ENCODE measurements at places on chromosomes 12 and 14.

DNA sequence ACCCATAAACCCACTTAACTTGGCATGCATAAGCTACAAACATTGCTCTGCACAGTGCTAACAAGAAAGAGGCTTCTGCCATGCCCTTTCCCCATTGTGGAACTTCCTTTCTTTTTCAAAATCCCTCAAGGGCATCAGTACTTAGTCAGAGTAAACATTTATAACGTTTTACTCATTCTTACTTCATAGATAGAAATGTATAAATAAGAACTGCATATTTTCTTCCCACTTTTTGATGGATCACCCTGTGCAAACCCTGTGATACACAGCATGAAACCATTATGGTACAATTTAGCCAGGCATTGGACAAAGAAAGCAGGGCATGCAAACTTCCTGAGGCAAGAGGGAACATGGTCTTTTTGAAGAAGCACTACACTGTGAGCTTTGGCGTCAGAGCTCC lies 113.8 kb upstream of the FOXG1 start:
- no peak for DNase-seq

DNA sequence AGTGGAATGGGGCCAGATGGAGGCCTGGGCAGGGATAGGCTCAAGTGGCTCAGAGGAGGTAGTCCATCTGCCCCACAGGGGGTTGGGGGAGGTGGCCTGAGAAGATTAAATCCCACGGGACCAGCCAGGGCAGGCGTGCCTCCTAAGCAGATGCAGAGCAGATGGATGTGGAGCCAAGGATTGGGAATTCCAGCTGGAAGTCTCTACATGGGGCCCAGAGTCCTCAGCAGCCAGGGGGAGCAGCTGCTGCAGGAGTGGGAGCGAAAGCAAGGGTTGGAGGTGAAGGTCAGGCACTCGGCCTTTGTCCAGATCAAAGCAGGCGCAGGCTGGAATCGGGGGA lies 42.4 kb upstream of the VRK1 start:
- DNase-seq = no peak

- no peak for DNase-seq
Observed at GRCh38 chr14:94961386-94962165, 191.7 kb upstream of the GSC start.

DNA sequence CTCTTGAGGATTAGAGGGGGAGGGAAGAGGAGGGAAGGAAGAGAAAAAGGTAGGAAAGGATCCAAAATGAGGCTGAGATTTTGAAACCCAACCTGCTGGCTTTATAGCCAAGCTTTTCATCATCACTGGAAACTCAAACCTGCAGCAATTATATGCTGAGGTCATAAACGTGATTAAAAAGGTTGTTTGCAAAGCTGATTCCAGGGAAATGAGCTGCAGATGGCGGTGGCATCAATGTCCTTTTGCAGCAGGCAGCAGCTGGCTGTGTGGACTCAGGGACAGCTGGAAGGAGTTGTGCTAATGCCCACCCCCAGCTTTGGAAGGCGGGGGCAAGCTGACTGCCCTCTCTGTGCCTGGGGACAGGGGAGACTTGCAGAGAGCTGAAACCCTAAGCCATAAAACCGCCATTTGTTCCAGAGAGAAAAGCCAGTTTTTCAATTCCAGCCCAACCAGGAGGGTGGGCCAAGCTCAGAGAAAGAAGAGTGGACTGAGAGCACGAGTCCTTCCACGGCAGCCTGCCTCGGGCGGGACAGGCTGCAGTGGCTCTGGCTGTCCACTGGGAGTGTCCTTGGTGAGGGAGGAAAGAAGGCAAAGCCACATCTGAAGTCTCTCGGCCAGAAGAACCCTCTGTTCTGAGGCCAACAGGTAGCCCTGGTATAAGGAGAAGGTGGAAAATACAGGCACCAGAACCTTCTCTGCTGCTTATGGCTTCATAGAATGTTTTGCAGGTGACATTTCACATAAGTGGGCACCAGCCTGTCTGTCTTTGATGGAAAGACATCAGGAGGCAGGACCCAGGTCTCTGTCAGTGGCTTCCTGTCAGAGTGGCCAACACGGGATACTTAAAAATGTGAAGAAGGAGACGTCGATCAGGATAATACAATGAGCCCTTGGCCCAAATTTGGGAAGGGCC lies 90.7 kb downstream of the SINHCAF start:
- no peak for DNase-seq

DNA sequence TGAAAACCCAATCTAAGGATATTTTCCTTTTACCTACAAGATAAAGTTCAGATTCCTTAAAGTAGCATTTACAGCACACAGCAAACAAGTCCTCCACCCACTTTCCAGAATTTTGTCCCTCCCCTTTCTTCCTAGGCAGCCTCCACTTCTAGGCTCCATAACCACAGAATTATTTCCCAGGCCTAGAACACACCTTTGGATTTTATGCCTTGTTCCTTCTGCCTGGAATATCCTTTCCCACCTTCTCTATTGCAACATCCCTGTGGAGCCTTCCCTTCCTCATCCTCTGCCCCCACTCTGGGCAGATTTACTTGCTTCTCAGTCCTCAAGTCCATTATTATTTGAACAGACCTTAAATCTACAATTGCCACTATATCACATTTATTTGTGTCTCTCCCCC lies 2.1 kb upstream of the TSPAN8 start:
- no peak for DNase-seq

DNA sequence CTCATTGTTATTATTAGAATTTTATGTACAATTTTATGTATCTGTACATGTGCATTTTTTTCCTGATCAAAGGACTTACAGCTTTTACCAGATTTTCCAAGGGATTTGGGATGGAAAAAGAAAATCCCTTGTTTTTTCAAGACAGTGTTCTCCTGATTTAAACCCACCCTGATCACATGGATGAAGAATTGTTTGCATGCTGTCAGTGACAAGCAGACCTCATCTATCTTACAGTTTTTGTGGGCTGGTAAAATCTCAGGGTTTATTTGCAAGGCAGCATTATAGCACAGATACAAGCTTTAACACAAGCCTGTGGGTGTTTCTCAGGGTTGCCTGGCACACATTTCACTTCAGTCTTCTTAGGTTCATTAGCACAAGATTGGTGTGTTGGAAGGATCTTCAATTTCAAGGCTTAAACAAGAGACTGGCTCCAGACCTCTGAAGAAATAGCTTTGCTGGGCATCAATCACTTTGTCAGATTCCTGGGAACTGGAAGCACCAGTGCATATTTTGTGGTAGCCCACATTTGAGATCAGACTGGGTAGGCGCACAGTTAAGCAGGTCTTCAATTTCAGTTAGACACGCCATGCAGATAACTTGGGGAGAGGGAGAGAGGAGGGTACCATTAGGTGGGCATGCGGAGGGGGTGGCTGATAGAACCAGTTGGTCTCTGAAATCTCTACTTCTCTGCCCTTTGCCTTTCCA lies 118.0 kb downstream of the TBX5 start:
- DNase-seq = no peak

GRCh38 chr12:103470664-103471063 lies 25.1 kb downstream of the C12orf42 start:
- DNase-seq = no peak

- no peak for DNase-seq
Observed at GRCh38 chr14:105486163-105486973, at the start of gene CRIP1. CRIP1 (plus strand) TSS chr14:105486886; CDS start chr14:105487260, 374 bp downstream.

DNA sequence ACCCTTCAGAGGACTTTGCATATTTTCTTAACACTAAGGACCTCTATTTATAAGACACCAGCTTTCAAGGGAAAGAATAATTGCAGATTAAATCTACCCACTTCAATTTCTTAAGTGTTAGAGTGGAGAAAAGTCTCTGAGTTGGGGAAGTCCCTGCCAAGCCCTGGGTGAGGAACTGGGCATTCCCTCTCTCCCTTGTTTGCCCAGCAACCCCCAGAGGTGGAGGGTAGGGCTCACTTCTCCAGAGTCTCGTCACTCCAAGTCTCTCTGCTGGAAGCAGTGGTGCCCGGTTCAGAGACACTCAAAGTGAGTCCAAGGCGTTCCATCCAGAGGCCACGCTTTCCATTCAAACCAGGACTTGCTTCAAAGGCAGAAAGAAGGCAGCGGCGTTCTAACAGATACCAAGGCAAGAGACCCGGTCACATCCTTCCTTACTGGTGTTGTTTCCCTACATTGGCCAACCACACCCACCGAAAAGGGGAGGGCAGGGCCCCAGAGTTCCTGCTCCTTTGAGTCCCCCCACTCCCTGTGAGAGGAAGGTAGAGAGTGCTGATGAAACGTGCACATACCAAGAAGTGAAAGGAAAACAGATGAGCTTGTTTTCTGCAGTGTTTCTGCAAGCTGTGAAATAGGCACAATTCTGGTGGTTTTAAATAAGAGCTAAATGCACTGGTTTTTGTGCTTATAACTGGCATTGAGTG lies 6.1 kb upstream of the BDKRB2 start:
- DNase-seq = no peak

- DNase-seq = no peak
Observed at GRCh38 chr14:30210630-30211029, 283.0 kb upstream of the PRKD1 start.

GRCh38 chr12:132379996-132380395 lies 50.6 kb upstream of the GALNT9 start:
- no peak for DNase-seq

DNA sequence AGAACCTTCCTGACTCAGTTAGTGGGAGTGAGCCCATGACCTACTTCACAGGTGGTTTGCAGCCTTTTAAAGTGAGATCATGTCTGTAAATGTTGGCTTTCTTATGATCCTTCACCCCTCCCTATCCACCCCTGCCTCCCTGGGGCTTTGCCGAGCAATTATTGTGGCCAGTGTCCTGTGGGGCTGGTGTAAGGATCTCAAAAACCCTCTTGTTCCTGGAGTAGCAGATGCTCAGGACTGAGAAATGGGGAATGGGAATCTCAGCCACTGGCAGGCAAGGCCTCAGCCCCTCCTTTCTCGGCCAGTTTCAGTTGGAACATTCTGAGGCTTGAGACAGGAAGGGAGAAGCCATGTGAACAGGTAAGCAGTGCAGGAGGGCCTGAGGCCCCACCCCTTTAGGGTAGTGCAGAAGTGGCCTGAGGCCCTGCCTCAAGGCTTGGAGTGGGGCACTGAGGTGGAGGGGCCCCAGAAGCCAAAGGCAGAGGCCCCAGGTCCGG lies 53.8 kb downstream of the PLEKHG3 start:
- DNase-seq = no peak

- DNase-seq = no peak
Observed at GRCh38 chr14:85241022-85241855, 288.7 kb upstream of the FLRT2 start.

DNA sequence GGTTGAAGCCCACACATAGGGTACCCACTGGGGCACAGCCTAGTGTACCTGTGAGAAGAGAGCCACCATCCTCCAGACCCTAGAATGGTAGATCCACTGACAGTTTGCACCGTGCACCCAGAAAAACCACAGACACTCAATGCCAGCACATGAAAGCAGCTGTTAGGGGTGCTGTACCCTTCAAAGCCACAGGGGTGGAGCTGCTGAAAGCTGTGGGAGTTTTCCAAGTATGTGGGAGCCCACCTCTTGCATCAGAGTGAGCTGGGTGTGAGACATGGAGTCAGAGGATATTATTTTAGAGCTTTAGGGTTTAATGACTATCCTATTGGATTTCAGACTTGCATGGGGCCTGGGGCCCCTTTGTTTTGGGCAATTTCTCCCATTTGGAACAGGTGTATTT lies 30.5 kb downstream of the TSPAN19 start:
- DNase-seq = no peak

GRCh38 chr12:132543298-132544079 lies 53.5 kb downstream of the FBRSL1 start:
- no peak for DNase-seq

DNA sequence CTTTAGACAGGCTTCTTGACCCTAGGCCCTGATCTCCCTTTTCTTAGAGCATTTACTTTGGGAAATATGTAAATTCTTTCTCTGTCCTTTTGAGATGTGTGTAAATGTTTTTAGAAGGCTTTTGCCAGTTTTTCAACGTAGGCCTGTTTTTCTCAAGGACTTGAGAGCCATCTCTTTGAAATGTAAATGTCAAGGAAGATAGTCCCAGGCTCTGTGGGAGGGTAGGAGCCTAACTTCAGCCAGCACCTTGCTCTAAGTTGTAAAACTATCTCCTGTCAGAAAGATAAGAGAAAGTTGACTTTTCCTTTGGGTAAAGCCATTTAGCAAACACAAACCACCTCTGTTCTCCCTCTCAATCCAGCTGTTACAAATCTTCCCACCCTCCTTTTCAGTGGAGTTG lies 219.8 kb downstream of the RPS29 start:
- DNase-seq = no peak

GRCh38 chr12:120290609-120291305 lies 946 bp downstream of the RNU4-2 start:
- DNase-seq = peak; percentile 63

GRCh38 chr12:63294327-63294632 lies 143.3 kb upstream of the AVPR1A start:
- DNase-seq = no peak

DNA sequence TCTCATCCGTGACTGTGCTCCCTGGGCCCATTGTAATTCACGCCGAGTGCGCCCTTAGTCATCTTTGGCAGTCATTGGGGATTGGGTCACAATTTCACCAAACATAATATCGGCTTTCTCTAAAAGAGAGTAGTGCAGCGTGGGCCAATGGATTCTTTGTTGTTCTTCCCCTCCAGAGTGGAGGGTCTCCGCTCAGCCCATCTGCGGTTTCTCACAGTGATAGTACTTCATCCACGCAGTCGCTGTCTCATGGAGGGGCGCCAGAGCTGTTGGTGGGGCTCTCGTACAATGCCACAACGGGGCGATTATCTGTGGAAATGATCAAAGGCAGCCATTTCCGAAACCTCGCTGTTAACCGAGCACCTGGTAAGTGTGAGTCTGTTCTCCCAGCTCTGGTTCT lies 321.8 kb downstream of the SNAPC1 start:
- no peak for DNase-seq

- no peak for DNase-seq
Observed at GRCh38 chr12:14263742-14264141, 101.7 kb upstream of the ATF7IP start.

- DNase-seq = no peak
Observed at GRCh38 chr14:63781686-63782085, 53.8 kb upstream of the SGPP1 start.

GRCh38 chr14:99821519-99822508 lies 28.6 kb downstream of the EML1 start:
- DNase-seq = no peak

DNA sequence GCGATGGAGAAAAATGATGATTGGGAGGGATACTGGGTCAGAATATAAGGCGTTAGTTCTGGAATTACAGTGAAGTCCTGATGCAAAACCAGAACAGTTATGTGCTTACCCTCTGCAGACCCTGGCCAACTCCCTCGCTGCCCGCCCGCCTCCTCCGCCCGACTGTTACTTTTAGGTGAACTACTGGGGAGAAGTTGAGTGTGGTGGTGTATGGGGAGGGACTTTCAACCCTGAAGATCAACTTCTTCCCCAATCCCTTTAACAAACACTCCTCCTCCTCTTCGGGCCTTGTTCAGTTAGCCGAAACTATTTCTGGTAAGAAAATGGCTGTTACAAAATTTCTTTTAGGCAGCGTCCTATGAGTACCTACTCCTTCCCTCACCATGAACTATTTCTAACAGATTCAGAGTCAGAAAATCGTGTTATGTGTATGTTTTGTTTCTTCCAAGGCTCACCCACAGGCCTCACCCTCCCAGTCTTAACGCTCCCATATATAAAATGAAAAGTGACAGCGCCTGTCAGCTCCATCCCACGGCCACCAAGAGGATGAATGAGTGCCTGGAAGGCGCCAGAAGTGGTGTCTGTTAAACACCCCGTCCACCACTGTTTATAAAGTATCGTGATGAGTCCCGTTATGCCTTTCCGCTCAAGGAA lies 1.3 kb downstream of the FBXO33 start:
- DNase-seq = no peak

GRCh38 chr14:103130017-103130764 lies 6.9 kb downstream of the TNFAIP2 start:
- DNase-seq = no peak

- DNase-seq = no peak
Observed at GRCh38 chr12:87856-88255, 21.3 kb downstream of the IQSEC3 start.

GRCh38 chr12:12511021-12511783 lies 51.5 kb downstream of the DUSP16 start:
- no peak for DNase-seq

All from activated CD8-positive, alpha-beta memory T cell treated with anti-CD3 and anti-CD28 coated beads, Interleukin-2, amount 10 ng/mL, durations not matched to agents 7 days and 5 days (primary cell).